ENCODE measurements at places on chromosomes 5 and 9.
A peak's percentile ranks its signal among the peaks of the same experiment; 100 is the strongest.

- no peak for DNase-seq
Observed at GRCh38 chr5:5398071-5398470, 24.4 kb upstream of the ICE1 start.

- no peak for DNase-seq
Observed at GRCh38 chr9:97475059-97475458, 26.4 kb upstream of the TMOD1 start.

GRCh38 chr9:105883847-105884246 lies 189.5 kb downstream of the TMEM38B start:
- DNase-seq = no peak

GRCh38 chr5:32197032-32197431 lies 22.9 kb upstream of the GOLPH3 start:
- DNase-seq = no peak

- no peak for DNase-seq
Observed at GRCh38 chr5:149745943-149746324, 15.8 kb downstream of the PPARGC1B start.

GRCh38 chr5:55031492-55031891 lies 7.4 kb downstream of the GZMK start:
- DNase-seq = no peak

GRCh38 chr9:130739081-130739480 lies 45.5 kb downstream of the EXOSC2 start:
- no peak for DNase-seq

- DNase-seq = no peak
Observed at GRCh38 chr9:80945436-80945835, 743.9 kb downstream of the TLE1 start.

- no peak for DNase-seq
Observed at GRCh38 chr9:28163619-28164018, 590.3 kb upstream of the C9orf72 start.

DNA sequence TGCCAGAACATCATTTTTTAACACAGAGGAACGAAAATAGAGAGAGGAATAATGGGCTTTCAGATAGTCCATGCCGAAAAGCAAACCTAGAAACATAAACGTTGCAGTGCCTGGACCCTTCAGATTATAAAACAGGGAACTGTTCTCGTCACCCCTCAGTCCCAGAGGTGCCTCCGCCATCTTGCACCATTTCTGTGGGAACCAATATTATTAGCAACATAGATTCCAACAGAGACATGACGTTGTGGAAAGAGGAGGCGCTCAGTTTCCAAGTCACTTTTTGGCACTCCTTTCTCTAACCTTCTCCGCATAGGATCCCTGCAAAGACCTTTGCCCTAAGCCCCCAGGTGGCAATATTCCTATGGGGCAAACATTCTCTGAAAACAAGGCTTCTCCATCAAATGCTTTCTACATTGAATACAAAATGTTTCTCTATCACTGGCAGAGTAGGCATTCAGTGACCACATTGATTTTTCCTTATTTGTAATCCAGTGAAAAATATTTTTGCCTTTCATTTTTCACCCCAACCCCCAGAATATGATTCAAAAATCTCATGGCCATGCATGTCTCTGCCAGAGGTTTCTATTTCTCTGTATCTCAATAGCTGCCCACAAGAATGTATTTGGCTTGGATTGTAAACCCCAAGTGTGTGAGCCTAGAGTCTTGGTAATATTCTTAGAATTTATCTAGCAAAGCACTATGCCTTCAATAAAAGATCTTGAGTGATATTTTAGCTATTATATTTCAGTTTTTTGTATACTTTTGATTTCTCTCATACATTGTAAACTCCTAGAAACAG lies 500.8 kb upstream of the WWC1 start:
- no peak for DNase-seq

GRCh38 chr9:87513161-87513560 lies 15.5 kb downstream of the DAPK1 start:
- DNase-seq = no peak

- DNase-seq = no peak
Observed at GRCh38 chr5:91031402-91031752, 351.7 kb downstream of the ARRDC3 start.

DNA sequence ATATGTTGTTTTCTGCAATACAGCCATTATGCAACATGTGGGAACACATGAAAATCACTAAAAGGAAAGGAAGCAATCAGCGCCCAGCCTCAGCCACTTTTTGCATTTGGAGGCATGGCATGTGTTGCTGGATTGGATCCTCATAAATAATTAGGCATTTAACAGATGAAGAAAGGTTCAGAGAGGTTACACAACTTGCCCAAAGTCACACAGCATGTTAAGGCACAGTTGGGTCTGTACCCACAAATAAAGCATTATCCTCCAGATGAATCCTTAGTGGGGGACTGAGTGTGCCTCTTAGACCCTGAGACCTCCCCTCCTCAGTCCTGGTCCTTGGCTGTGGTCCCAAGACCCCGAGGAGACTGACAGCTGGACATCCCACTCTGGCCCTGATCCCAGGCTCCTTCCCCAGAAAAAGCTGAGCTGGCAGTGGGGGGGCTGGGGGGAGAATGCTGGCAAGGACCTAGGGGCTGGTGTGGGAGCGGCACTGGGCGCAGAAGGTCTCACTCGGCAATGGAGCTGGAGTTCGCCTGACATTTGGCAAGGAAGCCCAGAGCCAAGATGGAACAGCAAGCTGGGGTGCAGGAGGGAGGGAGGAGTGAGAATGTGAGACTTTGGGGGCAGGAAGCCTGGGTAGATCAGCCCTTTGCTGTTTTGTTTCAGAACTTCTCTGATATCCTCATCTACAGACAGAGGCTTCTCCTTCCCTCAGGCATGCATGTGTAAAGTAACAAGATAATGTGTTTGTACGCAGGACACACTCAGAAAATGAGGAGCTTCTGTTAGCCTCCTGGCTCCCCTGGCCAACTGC lies 6.9 kb upstream of the AKNA start:
- DNase-seq = no peak

- no peak for DNase-seq
Observed at GRCh38 chr9:8652255-8652654, 852.7 kb upstream of the DMAC1 start.

DNA sequence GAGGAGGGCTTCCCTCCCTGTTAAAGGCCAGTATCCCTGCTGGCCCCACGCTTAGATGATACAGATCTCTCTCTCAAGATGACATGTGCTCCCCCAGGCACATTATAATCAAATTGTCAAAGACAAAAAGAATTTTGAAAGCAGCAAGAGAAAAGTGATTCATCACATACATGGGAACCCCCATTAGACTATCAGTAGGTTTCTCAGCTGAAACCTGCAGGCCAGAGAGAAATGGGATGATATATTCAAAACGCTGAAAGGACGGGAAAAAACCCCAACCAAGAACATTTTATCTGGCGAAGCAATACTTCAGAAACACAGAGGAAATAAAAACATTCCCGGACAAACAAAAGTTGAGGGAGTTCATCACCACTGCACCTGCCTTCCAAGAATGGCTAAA lies 78.7 kb downstream of the CAMSAP1 start:
- no peak for DNase-seq

- DNase-seq = no peak
Observed at GRCh38 chr5:6714226-6715041, 1.2 kb downstream of the TENT4A start.

DNA sequence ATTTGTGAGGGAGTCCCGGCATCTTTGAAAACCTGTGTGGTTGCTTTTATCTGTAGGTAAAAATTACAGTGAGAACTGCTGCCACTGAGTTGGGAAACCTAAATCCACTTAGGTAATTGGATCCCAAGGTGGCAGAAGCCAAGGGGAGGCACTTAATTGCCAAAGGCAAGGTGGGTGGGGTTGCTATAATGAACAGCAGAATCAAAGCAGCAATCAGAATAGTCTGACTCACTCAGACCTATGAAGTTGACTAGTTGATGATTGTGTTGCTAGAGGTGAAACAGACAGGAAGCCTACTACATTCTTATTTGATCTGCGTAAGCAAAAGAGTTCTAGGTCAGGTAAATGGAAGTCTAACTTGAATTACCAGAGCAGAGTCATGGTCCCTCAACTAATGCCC lies 17.3 kb upstream of the BICD2 start:
- DNase-seq = no peak

GRCh38 chr5:142825378-142826089 lies 55.4 kb downstream of the ARHGAP26 start:
- DNase-seq = peak; percentile 80

GRCh38 chr5:39119404-39120051 lies 45.3 kb upstream of the RICTOR start:
- no peak for DNase-seq

- no peak for DNase-seq
Observed at GRCh38 chr9:69020301-69021145, 6.6 kb upstream of the PRKACG start.

DNA sequence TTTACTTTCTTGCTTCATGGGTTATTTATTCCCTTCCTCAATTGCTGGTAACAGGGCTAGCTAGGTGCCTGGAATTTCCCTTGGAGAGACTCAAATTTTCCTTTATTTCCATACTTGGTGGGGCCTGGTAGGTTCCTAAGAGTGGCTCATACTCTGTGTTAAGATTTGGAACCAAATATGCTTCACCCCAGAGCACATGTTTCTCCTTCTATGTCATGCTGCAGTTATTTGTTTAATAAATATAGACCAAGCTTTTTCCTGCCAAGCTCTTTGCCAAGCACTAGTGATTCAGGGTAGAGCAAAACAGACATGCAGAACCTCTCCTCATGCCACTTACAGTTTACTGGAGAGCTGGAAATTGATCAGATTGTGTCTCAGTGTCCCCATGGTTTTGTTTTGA lies 290.3 kb upstream of the SGCD start:
- no peak for DNase-seq

DNA sequence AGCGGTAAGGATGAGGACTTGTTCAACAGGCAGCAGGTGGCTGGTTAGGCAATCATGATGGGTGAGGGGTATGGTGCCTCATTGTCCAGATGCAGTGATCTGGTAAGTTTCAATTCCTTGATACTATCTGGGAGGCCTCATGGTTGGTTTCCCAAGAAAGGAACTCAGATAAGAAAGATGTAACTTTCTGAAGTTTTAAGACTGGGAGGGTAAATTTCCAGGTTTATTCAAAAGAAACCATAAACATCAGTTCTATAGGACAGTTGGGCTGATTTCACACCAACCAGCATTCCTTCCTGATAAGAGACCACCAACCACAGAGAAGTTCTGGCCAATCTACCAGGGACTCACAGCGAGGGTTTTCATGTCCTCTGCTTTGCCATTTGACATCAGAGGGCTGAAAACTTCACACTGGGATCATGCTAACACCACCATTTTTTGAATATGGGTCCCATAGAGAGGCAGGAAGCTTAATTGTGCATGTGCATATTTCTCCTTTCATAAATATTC lies 773 bp upstream of the AGGF1 start:
- DNase-seq = no peak

- DNase-seq = no peak
Observed at GRCh38 chr9:113587471-113588031, 124.0 kb downstream of the RGS3 start.

Measured in RCC 7860 (cell line).